ENCODE measurements at places on chromosomes 2 and 18.

GRCh38 chr2:86392873-86393518 is 48.2 kb upstream of the KDM3A start:
- DNase-seq = no peak

GRCh38 chr2:3116371-3116770 is 261.2 kb downstream of the EIPR1 start:
- DNase-seq = no peak

DNA sequence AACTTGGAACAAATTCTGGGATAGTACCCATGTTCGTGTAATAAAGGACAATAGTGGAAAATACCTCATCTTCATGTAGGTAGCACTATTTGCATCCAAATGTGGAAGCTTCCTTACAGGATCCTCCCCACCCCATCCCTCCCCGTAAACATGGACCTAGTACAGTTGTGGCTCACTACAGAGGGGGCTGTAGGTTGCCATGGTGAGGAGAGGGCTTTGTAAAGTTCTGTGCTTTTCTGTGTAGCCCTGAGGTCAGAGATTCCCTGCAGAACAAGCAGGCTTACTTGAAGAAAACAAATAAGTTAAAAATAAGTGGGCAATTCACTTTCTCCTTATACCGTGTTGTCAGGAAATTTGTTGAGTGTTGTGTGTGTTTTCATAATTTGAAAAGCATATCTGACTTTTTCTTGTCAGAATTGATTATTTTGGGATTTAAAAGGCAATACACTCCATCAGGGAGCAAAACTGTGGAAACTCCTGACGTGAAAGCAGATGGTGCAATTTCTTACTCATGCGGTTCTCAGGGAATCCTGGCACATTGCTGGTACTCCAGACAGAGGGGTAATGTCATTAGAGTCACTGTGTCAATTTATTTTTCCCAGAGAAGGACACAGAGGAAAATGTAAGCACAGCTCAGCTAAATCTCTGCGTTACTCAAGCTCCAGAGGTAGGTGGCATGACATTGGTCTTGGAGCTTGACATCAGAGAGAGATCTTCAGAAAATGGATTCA is 174.2 kb upstream of the LHCGR start:
- no peak for DNase-seq

GRCh38 chr18:74734013-74734444 is 136.4 kb downstream of the ZNF407 start:
- DNase-seq = no peak

DNA sequence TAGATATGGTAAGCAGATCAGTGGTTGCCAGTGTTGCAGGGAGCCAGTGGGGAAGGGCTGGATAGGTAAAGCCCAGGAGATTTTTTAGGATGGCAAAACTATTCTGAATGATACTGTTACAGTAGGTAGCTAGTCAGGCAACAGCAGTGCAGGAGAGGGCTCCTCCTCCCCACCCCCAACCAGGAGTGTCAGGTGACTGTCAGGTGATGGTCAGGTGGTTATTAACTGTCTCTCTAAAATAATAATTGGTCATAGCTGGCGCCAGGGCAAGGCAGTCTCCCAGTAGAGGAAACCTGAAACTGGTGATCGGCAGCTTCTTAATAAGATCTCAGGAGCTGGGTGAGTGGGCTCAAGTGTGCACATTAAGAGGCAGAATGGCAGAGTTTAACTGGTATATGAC is 201.6 kb upstream of the PARD3B start:
- no peak for DNase-seq

- no peak for DNase-seq
Observed at GRCh38 chr2:226256237-226256636, 543.4 kb downstream of the IRS1 start.

GRCh38 chr2:20322527-20323300 is 27.9 kb downstream of the PUM2 start:
- DNase-seq = no peak

GRCh38 chr2:62194558-62195420 is 1.1 kb upstream of the B3GNT2 start:
- DNase-seq = no peak

GRCh38 chr2:126862730-126863129 is 36.0 kb upstream of the TEX51 start:
- no peak for DNase-seq

DNA sequence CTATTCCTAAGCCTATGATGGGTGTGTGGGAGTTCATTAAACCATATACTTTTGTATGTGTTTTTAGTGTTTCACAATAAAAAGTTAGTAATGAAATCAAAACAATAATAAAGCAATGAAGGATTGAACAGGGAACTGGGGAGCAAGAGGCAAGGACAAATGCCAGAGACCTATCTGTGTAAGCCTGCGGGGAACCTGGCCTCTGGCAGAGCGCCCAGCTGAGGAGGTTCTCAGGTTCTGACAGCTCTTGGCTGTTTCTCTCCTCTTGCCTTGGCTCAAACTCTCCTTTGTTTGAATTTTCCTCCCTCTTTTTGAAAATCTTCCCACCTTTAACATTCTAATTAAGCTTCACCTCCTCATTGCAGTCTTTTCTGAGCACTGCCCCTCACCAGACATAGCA is 200.0 kb upstream of the NCKAP5 start:
- DNase-seq = no peak

DNA sequence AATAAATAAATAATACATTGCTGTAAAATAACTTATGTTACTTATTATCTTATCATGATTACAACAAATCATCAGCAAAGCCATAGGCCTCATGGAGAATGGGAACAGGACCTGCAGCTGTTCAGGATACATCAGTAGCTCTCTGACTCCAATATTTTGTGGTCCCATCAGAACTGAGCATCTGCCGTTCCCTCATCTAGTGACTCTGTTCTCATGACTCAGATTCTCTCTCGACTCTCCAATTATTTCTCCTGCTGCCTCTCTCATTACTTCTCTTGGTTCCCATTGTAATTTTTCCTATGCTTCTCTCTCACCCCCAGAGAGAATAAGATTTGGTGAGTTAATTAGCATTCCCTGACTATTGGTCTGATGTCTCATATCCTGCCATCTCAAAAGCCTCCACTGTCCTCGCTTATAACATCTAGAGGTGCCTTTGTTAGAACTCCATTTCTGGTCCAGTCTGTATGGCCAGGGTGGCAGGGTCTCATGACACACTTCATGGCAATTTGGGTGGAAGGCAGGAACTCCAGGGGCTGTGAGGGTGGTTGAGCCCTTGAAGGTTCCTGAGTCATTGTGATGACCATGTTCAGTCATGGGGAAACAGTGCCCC is 78.0 kb upstream of the TANC1 start:
- no peak for DNase-seq

- DNase-seq = no peak
Observed at GRCh38 chr2:150605664-150606063, 118.2 kb upstream of the RND3 start.

DNA sequence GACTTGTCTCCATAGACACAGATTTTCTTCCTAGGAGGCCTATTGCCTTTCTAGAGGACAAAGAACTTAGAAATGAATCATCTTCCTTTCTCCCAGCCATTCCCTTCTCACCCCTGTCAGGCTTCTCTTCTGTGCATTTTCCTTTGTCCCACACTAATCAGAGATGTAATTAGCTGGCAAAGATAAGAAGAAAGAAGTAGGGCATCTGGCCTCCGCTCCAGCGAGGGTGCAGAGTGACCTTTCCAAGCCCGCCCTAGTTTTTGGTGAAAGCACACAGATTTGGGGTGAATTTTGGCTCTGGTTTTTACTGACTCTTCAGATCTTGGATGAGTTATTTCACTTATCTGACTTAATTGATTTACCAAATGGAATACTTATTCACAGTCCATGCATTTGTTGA is 626.5 kb downstream of the ZEB2 start:
- no peak for DNase-seq

DNA sequence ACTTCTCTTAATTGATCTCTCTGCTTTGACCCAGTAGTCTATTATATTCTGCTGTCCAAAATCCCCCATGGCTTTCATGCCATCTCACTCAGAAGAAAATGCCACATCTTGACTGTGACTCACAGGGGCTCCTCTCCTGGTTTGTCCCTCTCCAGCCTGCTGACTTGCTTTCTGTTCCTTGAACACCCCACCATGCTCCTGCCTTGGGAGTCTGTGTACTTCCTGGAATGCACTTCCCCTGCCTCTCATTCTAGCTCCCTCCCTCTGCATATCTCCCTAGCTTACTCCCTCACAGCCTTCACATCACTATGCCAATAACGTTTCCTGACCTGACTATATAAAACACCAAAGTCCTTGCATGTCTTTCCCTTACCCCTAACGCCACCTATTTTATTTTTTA is 167.2 kb downstream of the TRIB2 start:
- DNase-seq = no peak

GRCh38 chr2:194745557-194746146 is 911.4 kb upstream of the SLC39A10 start:
- no peak for DNase-seq

DNA sequence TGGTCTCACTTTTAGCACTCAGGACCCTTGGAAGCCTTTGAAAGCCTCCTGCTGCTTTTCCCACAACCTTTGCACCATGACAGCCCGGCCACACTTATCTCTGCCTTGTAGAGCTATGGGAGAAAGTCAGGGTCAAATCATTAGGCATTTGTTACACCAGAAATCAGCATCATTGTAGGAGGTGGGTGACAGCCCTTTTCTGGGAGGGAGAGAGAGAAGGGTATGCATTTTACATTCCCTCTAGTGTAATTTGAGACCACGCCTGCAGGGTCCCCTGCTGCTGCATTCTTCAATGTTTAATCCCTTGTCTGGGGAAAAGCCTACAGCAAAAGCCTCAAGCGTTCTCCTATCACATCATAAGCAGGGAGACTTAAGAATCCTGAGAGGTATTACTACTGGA is 766.8 kb upstream of the FAM98A start:
- no peak for DNase-seq

GRCh38 chr2:227163485-227163997 is 464 bp downstream of the COL4A4 start:
- DNase-seq = no peak

- no peak for DNase-seq
Observed at GRCh38 chr18:67280486-67281242, 235.9 kb downstream of the DSEL start.

DNA sequence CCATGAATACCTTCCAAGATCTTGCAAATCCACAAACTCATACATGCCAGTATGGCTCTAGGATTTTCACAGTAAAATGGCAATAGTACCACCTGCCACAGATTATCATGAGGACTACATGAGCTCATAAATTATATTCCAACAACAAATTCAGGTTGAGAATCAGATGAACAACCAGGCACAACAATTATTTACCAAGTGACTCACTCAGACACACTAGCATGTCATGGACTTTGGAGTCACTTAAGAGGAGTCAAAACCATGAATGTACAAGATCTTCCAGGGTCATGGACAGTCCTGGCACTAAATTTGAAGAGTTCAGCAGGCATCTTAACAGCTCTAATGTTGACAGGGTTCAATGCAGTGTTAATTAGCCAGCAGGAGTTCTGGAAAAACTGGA is 34.4 kb upstream of the BZW1 start:
- no peak for DNase-seq

DNA sequence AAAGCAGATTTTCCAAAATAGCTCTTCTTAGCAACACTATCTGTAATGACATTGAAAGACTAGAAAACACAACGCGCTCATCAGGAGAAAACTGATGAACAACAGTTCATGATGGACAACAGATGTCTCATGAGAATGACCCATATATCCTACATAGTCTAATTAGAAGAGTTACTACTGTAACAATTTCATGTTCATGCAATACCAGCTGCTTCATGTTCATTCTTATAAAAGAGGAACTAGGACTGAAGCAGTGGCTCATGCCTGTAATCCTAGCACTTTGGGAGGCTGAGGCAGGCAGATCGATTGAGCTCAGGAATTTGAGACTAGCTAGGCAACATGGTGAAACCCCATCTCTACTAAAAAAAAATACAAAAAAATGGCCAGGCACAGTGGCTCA is 22.7 kb downstream of the TRAPPC8 start:
- no peak for DNase-seq

DNA sequence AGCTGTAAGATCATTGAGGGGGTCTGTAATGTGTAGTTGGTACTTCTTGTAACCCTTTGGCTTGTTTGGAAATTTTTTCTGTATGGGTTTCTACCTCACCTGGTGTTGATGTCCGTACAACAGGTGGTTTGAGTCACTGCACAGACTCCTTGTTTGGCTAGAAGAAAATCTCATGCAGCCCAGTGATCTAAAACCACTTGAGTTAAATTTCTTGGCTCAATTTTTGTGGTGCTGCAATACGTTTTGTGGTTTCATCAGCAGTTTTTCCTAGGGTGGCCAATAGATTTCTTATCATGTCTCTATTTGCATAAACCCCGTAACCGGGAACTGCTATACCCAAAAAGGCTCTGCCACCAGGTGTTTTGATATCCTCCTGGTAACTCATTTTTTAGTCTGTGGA is 43.4 kb downstream of the CERS6 start:
- no peak for DNase-seq

DNA sequence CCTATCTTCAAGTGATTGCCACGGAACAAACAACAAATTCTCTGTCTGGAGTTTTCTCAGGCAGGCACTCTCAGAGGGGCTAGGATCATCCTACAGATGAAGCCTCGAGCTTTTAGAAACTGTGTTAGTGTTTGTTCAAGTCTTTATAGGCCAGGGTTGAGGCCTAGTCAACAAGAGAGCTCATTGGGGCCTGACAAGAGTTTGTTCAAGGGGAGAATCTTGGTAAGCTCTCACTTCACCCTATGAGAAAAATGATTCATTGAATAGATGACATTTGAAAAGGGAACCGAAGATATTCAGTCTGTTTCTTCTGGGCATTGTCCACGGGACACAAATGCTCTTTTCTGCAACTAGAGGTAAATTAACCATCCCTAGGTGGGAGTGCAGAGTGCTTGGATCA is 476.9 kb downstream of the PTPRM start:
- DNase-seq = no peak

DNA sequence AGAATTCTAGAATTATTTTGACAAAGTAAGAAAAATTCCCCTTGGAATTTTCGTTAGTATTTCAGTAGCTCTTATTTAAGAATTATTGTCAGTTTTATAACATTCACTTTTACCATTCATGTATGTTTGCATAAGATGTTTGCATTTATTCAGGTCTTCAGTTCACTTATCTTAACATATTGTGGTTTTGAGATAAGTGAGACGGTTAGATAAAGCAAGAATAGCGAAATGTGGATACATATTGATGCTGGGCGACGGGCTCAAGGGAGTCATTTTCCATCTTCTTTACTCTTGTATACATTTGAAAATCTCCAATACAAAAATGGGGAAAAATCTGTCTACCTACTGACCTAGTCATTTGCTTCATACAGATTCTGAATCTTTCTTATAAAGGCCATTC is 156.7 kb upstream of the HDAC4 start:
- DNase-seq = no peak

- DNase-seq = no peak
Observed at GRCh38 chr2:134636714-134637113, 82.1 kb downstream of the TMEM163 start.

GRCh38 chr18:43115076-43115921 is at the start of gene RIT2:
TSS of gene RIT2 (minus strand) at chr18:43115685.
- DNase-seq = no peak

- no peak for DNase-seq
Observed at GRCh38 chr18:46474487-46475389, 182.3 kb downstream of the LOXHD1 start.

DNA sequence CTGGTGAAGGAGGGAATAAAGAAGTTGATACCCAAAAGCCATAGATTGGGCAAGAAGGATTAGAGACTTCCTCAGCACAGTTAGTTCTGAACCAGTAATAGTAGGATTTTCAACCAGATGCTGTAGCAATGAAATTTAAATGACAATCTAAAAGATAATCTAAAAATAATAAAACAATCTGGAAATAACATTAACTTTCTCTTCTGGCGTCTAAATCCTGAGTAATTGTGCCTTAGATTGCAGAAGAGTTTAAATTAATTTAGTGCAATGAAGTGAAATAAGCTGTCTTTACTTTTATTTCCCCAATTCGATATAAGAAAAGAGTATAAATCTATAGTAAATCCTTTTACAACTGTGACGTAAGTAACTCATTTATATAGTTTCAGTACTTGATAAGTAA is 186.8 kb upstream of the DOK6 start:
- no peak for DNase-seq
